SK-MEL-5 (cell line): ENCODE measurements at places on chromosomes 12 and 14.

- no peak for DNase-seq
Observed at GRCh38 chr12:46369474-46370379, 2.8 kb downstream of the SLC38A2 start.

DNA sequence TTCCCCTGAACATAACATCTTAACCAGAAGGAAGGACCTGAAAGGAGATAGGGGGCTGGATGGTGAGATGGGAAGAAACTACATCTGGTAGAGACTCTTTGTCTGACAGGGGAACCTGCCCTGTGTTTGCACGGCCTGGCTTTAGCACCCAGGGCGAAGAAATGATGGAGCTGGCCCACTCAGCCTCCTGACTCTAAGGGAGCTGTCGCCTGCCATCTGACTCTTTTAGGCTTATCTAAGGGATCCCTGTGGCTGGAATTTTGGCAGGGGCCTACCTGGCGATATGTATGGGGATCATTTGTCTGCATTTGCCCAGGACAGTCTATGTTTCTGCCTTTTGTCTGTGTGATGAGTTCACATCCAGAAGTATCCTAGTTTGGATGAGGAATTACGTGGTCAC lies 15.6 kb upstream of the CACNA2D4 start:
- no peak for DNase-seq

GRCh38 chr14:34350903-34351302 lies 111.1 kb downstream of the SPTSSA start:
- DNase-seq: no peak

- no peak for DNase-seq
Observed at GRCh38 chr14:100399052-100399849, 76.1 kb downstream of the SLC25A47 start.
